ENCODE measurements at places on chromosomes 1 and 21.

DNA sequence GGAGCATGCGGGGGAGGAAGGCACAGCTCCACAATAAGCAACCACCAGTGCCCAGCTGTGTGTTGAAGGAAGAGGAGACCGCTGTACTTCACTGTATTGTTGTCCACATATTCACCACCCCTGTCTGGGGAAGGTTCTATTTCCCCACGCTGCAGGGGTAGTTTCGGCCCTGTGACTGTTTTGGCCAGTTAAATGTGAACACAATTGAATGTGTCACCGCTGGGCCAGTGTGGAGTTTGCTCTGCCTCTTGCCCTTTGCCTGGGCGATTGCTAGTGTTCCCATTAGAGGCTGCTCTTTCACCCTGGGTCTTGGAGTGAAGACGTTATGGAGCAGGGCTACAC lies 32.6 kb downstream of the UBE4B start:
- no peak for DNase-seq

GRCh38 chr1:116075575-116075974 lies 35.6 kb upstream of the MAB21L3 start:
- no peak for DNase-seq

DNA sequence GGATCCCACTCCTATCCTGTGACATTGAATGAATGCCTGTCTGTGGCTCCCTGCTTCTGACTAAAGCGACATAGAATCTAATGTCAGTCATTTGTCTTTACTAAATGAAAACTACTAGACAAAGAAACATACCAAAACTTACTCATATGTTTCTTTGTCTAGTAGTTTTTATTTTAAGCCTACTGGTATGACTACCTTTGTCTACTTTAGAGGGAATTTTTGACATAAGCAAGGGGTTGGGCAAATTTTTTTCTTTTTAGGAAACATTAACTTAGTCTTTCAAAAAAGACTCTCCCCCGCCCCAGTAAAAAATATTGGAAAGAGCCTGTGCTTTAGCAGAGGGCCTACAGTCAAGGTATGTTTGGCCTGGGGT lies 4.9 kb downstream of the NEK7 start:
- DNase-seq, result no peak

GRCh38 chr1:198775606-198776005 lies 136.8 kb downstream of the PTPRC start:
- no peak for DNase-seq

DNA sequence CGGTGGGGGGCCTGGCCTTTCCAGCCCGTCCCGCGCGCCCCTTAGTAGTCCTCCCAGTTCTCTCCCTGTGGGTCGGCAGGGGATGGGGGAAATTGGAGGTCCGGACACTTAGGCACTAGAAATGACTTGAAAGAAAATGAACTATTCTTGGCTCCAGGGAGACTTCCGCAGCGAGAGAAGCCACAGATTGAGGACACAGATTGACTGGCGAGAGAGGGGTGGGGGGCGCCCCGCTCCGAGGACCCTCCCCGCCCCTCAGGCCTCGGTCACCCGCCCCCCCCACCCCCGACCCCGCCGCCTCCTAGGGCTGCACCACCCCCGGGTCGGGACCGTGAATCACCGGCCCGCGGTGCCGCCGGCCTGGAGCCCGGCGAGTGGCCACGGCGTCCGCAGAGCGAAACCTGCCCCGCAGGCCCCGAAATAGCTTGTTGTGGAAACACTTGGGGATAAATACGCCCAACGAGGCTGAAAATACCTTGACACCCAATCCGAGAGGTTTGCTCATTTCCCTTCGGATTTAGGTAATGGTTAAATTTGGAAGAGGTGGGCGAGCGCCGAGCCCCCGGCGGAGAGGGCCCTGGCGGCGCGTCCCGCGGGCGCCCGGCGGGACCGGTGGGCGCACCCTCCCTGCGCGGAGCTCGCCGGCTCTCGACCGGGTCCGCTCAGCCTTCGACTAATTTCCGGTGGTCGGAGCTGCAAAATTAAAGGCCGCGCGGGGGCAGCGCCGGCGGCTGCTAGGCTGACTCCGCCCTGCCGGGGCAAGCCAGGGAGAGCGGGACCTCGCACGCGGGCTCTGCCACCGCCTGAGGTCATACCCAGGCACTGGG lies at the start of gene GFI1:
Gene GFI1, minus strand, starts transcription at position 675 of the 827 bp plus-strand sequence. CDS start 3,438 bp downstream, outside the sequence.
- DNase-seq, result no peak

DNA sequence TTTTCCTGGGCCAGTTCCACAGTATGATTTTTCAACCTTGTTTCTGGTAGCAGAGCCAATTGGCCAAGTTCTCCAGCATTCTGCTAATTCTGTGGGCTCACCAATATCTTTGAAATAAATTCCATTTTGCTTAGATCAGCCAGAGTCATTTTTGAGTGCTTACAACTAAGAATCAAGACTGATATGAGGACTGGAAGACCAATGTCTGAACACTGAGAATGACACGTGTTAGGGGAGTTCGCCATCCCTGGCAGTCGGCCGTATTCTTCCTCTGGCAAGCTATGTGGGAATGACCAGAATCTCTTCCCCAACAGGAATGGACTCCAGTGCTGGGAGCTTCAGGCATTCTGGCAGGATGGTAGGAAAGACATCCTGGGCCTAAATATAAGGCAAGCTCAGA lies 4.9 kb upstream of the TENT5C start:
- no peak for DNase-seq

- DNase-seq, result no peak
Observed at GRCh38 chr1:238951809-238952208, 434.6 kb upstream of the CHRM3 start.

- peak; percentile 36 for DNase-seq
Observed at GRCh38 chr1:230140221-230141020, 73.4 kb downstream of the GALNT2 start.
